Anterior cingulate cortex (tissue), 58 donors: ENCODE measurements at places on chromosomes 6 and 20.

DNA sequence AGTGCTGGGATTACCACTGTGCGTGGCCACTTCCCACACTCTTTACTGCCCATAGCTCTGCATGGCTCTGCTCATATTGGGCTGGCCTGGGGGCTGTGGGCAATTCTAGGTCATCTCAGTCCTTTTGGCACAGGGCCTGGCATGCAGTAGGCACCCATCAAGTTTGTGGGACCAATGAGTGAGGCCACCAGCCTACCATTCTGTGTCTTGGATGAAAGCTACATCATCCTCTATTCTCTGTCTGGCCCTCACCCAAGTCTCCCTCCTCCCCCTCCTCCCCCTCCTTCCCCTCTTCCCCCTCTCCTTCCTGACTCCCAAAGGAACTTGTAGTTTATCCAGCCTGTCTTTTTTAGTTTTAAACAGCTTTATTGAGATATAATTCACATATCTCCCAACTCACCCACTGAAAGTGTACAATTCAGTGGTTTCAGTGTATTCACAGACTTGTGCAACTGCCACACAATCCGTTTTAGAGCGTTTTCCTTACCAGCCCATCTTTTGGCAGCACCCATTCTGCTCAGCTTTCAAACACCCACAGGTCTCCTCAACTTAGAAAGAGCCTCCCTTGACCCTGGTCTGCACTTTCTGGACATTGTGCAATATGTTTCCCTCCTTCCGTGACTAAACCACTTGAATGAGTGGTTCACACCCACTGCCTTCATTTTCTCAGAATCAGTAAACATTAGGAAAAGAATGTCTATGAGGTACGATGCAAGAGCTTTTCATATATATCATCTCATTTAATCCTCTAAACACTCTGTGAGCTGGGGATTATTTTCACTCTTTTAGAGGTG lies 21.5 kb upstream of the MRPS18A start:
- no peak for DNase-seq

DNA sequence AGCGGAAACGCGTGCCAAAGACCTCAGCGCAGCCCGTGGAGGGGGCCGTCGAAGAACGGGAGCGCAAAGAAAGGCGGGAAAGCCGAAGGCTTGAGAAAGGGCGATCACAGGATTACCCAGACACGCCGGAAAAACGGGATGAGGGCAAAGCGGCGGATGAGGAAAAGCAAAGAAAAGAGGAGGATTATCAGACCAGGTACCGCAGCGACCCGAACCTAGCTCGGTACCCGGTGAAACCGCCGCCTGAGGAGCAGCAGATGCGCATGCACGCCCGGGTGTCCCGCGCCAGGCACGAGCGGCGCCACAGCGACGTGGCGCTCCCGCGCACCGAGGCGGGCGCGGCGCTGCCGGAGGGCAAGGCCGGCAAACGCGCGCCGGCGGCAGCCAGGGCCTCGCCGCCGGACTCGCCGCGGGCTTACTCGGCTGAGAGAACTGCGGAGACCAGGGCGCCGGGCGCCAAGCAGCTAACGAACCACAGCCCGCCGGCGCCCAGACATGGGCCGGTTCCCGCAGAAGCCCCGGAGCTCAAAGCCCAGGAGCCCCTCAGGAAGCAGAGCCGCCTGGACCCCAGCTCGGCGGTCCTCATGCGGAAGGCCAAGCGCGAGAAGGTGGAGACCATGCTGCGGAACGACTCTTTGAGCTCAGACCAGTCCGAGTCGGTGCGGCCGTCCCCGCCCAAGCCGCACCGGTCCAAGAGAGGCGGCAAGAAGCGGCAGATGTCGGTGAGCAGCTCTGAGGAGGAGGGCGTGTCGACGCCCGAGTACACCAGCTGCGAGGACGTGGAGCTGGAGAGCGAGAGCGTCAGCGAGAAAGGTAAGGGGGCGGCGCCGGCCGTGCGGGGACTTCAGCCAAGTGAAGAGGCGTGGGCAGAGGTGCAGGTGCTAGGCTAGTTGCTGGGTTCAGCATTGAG lies 296.2 kb downstream of the RIMS1 start:
- DNase-seq, result peak; percentile 10

- DNase-seq, result no peak
Observed at GRCh38 chr6:17556014-17556413, 44.1 kb upstream of the FAM8A1 start.

GRCh38 chr6:3882866-3883265 lies 33.7 kb downstream of the FAM50B start:
- DNase-seq, result no peak

GRCh38 chr6:62390401-62390800 lies 104.4 kb upstream of the KHDRBS2 start:
- DNase-seq, result no peak
